ENCODE measurements at places on chromosomes 12 and 14.

DNA sequence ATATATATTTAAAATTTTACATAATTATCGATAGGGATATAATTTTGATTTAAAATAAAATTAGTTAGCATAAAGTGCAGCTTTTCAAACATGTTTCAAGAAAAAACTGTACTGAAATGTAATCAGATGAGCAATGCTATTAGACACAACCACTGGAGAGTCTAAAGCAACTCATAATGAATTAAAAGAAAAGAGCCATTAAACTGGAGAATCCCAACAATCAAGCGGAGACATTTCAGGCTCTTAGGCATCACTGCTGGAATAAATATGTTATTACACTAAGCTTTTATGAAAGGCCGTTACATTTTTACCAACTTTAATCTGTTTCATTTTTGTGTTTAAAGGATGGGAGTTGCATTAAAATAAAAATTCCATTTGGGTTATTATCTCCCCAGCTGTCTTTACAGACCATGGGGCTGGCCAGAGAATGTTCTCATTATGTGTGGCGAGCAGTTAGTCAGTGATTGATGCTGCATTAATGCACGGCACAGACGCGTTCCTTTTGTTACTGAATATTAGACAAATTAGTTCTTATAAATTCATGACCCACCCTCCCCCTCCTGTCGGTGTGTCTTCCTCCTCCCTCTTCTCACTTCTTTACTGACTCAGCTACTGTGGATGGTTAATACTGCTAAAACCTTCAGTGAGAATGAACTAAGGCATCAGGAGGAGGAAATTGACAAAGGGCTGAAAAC lies 156.8 kb downstream of the PDZRN4 start:
- DNase-seq: no peak

DNA sequence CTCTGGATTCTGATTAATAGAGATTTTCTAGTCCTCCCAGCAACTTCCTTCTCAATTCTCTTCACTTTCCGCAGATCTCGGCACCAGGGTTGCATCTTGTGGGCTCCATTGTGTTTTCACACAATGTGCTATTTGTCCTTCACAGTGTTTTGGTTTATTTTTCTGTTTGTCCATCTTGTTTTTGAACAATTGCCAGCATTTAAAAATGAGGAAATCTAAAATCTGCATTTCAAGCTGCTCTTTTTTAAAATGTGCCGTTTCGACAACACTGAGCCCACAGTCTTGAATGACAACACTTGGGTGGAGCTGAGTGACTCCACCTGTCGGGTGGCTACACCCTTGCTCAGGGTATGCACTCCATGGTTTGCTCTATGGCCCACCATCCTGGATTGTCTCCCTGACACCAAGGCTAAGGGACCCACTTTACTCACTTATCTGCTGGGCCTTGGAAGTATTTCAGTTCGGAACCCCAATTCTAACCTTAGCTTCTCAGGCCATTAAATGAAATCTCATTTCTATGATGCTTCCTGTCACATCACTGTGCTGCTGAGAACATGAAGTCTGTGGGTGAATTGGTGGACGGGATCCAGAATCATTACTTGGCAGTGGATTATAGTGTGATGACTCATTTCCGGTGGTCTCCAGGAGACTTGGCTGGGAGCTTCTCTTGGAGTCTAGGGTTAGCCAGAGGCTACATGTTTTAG lies 3.4 kb upstream of the MYRFL start:
- DNase-seq: no peak

DNA sequence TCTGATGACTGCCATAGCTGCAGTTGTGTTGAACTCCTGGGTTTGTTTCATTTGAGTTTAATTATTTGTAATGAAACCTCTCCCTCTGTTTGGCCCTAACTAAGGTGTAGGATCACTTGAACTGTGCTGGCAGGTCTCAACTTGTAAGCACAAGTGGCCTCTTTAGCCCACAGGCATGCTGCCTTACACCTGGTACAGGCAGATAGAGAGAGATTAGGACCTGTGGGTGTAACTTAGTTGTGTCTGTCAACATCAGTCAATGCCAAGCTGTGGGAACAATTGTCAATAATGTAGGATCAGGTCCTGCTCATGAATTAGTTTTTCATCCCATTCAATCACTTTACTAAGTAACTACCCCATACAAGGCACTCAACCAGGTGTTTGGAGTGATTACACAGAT lies 263.0 kb upstream of the G2E3 start:
- no peak for DNase-seq

- DNase-seq: no peak
Measured at GRCh38 chr12:62705846-62706245, 229.1 kb downstream of the PPM1H start.

GRCh38 chr12:22625762-22626294 lies 857 bp downstream of the ETNK1 start:
- DNase-seq: no peak

GRCh38 chr12:15584366-15585041 lies 204.7 kb downstream of the EPS8 start:
- DNase-seq: no peak

DNA sequence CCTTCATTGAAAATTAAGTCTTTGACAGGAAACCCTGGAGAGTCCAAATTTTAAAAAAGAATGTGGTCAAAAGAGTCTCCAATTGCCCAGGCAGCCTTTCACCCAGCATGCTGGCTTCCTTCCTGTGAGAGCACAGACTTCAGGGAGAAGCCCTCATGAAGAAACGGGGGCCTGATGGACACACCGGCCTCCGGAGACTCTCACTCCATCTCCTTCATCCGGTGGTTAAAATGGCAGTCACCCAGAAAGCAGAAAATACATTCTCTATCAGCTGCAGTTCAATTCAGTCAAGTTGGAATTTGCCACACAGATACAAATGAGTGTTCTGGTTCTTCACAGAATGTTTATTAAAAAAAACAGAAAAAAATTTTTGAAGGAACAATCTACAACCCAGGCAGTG lies 56.5 kb downstream of the CPM start:
- DNase-seq: no peak

GRCh38 chr12:132158677-132159554 lies 14.7 kb downstream of the NOC4L start:
- no peak for DNase-seq

DNA sequence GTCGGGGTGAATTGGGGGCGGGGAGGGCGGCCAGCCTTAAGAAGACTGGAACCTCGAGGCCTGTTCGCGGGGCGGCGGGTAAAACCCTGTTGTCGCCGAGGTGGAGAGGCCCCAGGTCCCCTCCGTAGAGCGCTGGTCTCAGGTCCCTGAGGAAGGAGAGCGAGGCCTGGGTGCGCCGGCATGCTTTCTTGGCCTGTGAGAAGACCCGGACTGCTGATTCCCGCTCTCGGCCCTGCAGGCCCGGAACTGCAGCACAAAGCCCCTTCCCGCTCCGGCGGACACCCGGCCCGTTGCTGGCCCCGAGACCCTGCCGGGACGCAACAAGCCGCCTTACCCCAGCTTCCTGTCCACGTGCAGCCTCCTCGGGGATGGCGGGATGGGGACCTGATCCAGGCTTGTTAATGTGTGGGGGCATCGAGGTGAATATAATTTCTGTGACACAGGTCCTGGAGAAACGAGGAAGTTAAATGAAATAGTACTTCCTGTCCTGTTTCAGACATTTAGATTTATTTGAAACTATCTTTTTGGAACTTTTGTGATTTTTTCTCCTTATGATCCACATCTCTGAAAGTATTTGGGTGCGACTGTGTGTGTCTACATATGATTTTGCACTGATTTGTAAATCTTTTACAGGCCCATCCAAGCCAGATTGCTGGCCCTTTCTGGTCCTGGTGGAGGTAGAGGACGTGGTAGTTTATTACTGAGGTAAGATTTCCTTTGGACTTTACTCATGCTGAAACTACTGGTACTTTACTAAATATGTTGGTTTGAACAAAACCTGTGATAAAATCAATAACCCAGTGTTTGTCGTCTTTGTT lies 600 bp downstream of the PNN start:
- DNase-seq: no peak

GRCh38 chr12:38144601-38145436 lies 171.8 kb upstream of the ALG10B start:
- DNase-seq: no peak

GRCh38 chr12:93563807-93564538 lies 8.5 kb upstream of the SOCS2 start:
- DNase-seq: no peak

GRCh38 chr12:56728139-56728861 lies 3.2 kb upstream of the NACA start:
- no peak for DNase-seq

DNA sequence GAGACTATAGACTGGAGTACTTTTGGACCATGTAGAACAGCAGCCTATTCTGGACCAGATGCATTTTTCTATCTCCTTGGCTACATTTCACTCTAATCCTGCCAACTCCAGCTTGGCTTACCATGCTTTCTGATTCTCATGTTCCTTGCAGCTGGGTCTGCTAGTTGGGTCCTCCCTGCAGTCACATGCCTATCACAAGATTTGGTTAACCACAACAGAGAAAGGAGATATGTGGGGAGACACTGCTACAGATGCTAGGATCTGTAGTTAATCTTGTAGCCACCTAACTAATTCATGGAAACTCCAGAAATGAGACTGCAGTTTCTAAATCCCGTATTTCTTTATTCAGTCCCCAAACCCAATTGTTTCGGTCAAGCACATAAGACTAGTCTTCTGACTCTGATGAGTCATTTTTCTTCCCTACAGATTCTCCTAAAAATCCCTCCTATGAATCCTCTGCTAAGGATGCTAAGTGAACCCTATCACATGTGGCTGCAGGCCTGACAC lies 410.6 kb downstream of the DAD1 start:
- no peak for DNase-seq

DNA sequence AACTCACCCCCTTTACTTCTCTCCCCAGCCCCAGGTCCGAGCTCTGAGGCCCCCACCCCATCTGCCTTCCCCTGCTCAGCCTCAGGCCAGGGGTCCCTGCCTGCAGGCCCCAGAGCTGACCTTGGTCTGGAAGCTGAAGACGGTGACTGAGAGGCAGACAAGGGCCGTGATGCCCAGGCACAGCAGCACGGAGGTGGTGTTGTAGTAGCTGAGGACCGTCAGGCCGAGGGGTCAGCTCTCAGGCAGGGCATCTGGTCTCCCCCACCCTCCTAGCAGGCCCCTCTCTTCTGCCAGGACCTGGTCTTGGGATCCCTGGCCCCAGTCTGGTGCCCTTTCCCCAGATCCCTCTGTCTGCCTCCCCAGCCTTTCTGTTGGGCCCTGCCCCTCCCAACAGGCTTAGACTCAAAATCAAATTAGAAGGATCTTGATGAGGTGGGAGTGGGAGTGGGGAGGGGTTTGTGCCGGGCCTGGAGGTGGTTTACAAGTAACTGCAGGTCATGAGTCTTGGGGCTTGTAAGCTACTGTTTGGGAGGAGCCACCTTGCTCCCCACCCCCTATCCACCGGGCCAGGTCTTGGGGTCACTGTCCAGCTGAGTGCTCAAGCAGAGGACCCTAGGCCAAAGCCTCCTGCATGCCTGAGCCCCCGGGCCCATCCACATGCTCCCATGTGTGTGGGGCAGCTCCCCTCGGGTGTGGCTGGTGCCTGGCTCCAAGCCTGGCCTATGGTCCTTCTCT lies 14.2 kb downstream of the FAIM2 start:
- no peak for DNase-seq

GRCh38 chr14:81157431-81157830 lies 63.3 kb downstream of the GTF2A1 start:
- no peak for DNase-seq

DNA sequence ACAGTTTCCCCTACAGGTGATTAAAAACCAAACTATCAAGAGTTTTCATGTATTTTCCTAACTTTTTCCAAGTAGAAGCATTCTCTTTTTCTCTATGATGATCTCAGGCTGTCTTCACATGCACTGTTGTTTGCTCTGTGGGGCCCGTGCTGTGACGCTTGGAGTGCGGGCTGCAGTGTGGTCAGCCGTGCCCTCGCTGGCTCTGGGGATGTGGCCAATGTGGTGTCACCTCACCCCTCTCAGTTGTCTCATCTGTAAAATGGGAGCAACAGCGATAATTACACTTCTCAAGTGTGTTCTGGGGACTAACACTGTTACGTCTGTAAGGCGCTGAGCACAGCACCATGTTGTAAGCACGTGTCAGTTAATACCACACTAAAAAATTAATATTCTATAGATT lies 28.6 kb downstream of the DDX51 start:
- DNase-seq: no peak

GRCh38 chr12:119460876-119461275 lies 126.3 kb downstream of the CCDC60 start:
- no peak for DNase-seq

DNA sequence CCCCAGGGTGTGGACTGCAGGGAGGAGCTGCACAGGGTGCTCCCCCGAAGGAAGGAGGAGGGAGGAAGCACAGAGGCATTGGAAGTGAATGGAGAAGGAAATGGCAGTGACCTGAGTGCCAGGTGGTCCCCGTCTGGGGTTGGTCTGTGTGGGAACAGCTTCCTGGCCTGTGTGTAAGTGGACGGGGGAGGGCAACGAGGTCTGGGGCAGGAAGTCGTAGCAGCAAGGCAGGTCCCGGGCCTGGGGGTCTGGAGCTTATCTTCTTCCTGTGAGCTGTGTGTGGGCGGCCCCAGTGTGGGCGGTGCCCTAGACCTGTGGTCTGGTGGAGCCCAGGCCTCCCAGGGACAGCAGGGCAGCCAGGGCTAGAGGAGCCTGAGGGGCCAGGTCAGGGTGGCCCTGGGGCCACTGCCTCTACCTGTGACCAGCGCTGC lies 382.1 kb downstream of the TMEM121 start:
- no peak for DNase-seq

GRCh38 chr14:79661752-79662151 lies 549.6 kb downstream of the DIO2 start:
- DNase-seq: no peak

DNA sequence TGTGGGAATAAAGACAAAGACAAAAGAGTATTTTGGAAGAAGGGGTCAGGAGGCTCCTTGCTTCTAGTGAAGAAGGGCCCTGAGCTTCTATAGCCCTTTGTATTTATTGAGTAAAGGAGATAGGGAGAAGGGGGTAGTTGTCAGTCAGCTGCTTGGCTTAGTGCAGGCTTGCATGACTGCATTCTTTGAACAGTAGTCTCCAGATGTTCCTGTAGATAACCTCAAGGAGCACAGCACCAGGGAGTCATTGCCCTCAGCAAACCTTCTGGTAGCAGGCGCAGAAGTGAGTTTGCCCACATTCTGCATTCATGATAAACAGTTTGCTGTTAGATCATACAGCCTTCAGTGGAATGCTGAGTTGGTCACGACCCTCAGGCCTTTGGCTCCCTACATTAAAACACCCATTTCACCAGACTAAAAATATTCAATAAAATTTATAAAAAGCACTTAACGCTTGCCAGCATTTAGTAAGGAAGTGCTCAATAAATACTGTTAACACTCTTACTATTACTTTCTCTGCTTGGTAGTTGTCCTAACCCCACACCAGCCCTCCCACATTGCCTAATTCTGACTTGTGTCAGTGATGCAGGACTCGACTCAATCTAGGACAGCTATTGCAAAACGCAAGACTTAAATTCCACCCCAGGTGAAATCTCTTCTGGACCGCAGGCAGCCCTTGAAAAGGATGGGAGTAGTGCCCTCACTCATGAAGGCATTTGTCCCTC lies 3.0 kb upstream of the DHRS4 start:
- no peak for DNase-seq

- no peak for DNase-seq
Measured at GRCh38 chr14:102124419-102124818, 15.3 kb upstream of the WDR20 start.

All from T-helper 2 cell (primary cell).